ENCODE measurements at places on chromosomes 11 and 22.

- DNase-seq = no peak
Observed at GRCh38 chr11:125264100-125265022, 99.8 kb downstream of the PKNOX2 start.

DNA sequence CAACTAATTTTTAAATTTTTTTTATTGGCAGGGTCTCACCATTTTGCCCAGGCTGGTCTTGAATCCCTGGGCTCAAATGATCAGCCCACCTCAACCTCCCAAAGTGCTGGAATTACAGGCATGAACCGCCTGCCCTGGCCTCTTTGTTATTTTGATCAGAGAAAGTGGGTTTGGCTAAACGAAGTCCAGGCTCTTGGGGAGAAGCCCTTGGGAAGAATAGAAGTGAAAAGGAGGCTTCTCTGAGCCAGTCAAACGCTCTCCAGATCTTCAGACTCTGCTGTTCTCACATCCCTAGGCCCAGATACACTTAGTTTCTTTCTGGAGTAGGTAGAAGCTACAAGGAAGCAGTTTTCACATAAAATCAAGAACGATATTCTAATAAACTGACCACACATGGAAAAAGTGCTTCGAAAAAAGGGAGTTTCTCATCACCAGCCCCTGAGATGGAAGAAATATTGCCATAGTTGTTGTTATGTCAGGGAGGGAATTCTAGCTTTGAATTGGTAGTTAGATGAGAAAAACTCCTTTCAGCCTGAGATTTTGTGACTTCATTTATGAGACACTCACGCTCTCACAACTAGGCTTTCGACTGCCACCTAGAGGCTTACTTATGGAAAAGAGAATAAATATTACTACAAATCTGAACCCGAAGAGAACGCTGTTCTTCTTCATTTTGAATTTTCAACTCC, 41.7 kb upstream of the AQP11 start:
- peak; percentile 40 for DNase-seq

GRCh38 chr11:2182692-2183474, 11.3 kb upstream of the TH start:
- DNase-seq = no peak

DNA sequence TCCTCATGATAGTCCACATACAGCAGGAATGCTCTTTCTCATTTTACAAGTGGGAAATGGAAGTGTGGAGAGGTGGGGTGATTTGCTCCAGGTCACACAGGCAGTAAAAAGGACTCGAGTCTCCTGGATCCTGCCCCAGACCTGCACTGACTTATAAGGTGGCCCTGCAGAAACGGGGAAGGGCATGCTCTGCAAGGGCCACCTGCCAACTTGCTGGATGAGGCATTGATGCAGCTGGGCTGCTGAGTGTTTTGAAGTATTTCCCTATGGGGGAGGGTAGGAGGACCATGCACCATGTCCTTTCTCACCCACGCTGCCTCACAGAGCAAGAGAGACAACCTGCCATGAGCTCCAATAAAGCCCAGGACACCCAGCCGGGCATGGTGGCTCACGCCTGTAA, 36.9 kb downstream of the OR6Q1 start:
- no peak for DNase-seq

- DNase-seq = no peak
Observed at GRCh38 chr11:75325713-75326438, 25.6 kb downstream of the ARRB1 start.

GRCh38 chr11:128532572-128533091, 54.7 kb downstream of the ETS1 start:
- peak; percentile 78 for DNase-seq

DNA sequence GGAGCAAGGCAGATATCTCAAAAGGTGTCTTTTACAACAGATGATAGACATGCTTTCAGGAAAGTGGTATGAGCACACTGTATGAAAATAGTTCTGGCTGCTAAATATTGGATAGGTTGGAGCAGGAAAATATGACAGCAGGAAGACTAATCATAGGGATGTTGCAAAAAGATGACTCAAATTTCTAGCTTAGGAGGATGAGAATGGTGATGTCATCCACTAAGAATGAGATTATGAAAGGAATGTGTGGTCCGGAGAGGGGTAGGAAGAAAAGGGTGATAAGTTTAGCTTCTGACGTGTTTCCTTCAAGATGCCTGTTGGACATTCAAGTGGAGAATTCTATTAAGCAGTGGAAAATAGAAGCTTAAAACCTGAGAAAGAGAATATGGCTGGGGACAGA, 46.4 kb downstream of the RCN1 start:
- DNase-seq = no peak

DNA sequence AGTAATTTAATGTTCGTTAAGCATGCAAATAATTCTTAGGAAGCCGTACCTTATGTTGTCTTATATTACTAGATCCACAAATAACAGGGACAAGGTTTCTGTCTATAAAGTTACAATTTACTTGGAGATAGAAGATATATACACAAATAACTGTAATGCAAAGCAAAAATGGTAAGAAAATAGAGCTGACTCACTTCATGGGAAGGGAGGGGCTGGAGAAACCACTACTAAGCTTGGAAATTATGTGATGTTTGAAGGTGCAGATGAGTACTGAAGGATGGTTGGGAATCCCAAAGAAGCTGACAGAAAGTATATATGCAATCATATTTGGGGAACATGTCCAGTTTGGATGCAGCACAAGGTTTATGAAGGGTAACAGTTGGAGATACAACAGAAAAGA, 4.0 kb downstream of the NPAT start:
- DNase-seq = no peak

- no peak for DNase-seq
Observed at GRCh38 chr11:45461514-45461913, 175.4 kb upstream of the SYT13 start.

- DNase-seq = no peak
Observed at GRCh38 chr11:65316227-65317024, 1.8 kb downstream of the CDC42EP2 start.

GRCh38 chr22:46833228-46833627, 70.8 kb downstream of the TBC1D22A start:
- DNase-seq = no peak

Data from NCI-H1417 treated with DMSO at 0.1 percent for 48 hours (cell line).